ENCODE measurements at places on chromosomes 5 and 9.

- DNase-seq: no peak
Observed at GRCh38 chr9:134534661-134535080, 106.9 kb upstream of the COL5A1 start.

DNA sequence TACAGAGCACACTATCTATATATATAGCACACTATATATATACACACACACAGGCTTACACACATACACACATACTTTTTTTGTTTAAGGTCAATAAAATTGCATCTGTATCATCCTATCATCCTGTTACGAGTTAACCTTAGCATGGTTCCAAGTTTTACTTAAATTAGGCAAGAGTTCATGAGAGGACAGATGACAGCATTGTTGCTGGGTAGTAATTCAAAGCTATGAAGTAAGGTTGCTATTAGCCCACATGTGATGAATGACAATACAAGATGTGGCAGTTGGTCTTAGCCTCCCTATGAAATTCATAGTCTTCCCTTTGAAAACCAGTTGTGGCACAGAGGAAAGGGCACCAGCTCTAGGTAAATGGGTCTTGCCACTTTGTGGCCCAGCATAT, 438.1 kb downstream of the ACTL7B start:
- DNase-seq: no peak

- no peak for DNase-seq
Observed at GRCh38 chr5:160969645-160970044, 117.6 kb upstream of the ATP10B start.

DNA sequence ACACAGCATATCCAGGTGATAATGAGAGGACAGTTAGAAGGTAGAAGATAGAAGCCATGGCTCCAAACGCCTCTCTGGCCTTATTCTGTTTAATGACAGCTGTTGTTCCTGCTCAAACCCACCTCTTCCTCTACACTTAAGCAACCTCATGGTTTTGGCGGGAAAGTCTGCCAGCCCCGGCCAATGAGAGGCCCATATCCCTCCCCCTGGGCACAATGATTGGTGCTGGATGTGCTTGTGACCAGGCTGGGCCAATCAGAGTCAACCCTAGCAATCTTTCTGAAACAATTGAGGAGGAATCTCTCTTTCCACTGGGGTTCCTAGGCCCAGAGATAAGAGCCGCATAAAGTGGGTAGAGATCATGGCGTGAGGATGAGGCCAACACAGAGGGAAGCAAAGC, 4.8 kb upstream of the GFI1B start:
- no peak for DNase-seq

- DNase-seq: no peak
Observed at GRCh38 chr5:80106916-80107315, 71.8 kb downstream of the THBS4 start.

- DNase-seq: no peak
Observed at GRCh38 chr9:84701801-84702200, 32.3 kb downstream of the NTRK2 start.

DNA sequence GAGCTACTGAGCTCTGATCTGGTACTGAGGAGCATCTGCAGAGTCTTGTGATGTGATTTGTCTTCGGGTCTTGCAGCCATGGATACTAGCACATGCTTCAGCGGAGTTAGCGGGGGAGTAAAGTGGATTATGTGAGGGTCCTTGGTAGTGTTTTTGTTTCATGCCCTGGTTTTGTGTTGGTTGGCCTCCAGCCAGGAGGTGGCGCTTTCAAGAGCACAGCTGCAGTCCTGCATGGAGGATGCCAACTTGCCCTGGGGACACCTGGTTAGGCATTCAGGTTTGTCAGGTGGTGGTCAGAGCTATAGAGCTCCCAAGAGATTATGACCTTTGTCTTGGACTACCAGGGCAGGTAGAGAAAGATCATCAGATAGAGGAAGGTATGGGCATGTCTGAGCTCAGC, 185.8 kb upstream of the CDH6 start:
- DNase-seq: no peak

DNA sequence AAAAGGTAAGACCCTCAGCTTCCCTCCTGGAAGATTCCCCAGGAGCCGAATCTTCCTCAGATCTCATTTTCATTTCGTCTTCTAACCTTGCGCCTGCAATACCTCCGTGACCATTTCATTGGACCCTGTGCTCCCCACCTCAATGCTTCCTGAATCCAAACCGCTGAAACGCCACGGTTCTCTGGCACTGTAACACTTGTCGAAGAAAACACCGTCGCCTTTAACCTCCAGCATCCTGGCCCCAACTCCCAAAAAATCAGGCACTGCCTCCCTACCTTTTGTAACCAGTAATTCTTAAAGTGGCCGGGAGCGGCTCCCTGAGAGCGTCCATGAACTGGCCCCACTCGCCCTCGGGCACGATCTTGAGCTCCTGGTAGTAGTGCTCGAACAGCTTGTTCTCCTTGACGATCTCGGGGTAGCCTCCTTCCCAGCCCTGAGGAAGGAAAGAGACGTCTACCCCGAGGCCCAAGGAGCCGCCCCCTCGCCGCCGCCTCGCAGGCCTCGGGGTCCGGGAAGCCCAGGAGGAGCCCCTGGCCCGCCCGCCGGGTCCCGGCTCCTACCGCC, 438 bp downstream of the NSUN2 start:
- no peak for DNase-seq

- DNase-seq: no peak
Observed at GRCh38 chr5:98464737-98465330, 308.6 kb upstream of the RGMB start.

DNA sequence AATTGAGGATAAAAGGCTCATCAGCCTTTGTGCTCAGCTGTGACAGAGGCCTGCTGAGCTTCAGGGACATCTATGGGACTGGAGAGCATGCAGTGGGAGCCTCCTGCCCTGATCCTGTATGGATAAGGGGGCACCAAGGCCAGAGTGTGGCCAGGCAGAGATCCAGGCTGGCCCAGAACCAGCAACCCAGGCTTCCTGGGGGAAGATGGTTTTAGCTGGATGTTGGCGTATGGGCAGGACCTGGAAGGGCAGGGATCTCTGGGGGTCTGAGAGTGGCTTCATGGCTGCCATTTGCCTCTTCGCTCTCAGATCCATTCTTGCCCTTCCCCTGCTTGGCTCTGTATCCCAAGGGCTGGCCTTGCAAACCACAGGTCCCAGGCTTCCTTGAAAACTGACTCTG, 169.9 kb downstream of the MACROH2A1 start:
- DNase-seq: no peak

DNA sequence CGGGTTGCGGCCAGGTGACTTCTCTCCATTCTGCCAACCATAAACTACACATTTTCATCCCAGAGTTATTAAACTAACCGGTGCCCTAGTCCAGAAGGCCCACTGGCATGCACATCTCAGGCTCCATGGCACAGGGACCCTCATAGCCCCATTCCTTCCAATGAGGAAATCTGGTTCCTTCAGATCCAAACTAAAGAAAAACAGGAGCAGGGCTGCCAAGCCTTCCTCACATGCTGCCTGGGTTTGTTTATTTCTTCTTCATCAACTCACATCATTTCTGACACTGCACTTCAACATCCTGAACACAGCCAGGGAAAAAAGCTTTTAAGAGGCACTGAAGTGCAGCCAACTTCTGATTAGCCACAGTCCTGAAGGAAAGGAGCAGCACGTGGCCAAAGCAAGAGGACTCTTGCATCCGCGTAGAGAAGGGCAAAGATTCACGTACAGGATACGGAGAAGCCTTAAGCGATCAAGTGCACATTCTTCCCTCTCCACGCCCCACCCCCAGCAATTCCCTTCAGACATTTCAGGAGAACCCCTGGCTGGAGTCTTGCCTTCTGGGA, 22.5 kb downstream of the LHFPL2 start:
- no peak for DNase-seq

DNA sequence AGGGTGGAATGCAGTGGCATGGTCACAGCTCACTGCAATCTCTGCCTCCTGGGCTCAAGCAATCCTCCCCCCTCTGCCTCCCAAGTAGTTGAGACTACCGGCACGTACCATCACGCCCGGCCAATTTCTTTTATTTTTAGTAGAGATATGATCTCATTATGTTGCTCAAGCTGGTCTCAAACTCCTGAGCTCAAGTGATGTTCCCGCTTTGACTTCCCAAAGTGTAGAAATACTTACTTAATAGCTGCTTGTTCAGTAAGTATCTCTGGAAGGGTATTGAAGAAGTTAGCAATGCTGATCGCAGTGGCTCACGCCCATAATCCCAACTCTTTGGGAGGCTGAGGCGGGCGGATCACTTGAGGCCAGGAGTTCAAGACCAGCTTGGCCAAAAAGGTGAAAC, 35.7 kb upstream of the PLIN2 start:
- no peak for DNase-seq

DNA sequence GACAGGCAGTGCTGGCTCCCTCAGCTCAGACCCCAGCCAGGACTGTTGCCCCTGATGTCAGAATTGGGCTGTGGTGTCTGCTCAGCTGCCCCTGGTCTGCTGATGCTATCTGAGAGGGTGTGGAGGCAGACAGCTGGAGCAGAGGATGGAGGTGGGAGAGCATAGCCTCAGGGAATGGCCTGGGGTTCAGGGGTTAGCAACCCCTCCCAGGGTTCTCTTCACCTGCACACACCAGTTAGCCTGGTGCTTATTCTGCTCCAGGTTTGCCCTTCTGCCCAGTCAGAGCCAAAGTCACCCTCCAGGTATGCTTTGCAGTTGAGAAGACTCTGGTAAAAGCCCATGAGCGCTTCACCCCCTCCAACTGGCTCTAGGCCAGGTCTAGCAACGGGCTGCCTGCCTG, 109.8 kb downstream of the SAXO1 start:
- no peak for DNase-seq

DNA sequence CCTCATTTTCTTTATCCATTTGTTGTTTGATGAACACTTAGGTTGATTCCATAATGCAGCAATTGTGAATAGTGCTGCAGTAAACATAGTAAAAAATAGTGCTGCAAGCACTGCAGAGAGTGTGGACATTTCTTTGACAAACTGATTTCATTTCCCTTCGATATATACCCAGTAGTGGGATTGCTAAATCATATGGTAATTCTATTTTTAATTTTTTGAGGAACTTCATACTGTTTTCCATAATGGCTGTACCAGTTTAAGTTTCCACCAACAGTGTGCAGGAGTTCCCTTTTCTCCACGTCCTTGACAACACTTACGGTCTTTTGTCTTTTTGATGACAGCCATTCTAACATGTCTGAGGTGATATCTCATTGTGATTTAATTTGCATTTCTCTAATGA, 138.2 kb upstream of the PLPPR1 start:
- DNase-seq: no peak

Measured in stimulated activated CD4-positive, alpha-beta T cell treated with anti-CD3 and anti-CD28 coated beads, Interleukin-2, amount 100 ng/mL, for 4 hours (primary cell).